Fibroblast of villous mesenchyme (primary cell): ENCODE measurements at places on chromosomes 3 and 15. TPM values are rescaled to one million over a fixed set of nuclear protein-coding genes. Genes with fewer than 3 reads are reported as not detected.

- no peak for DNase-seq
Measured at GRCh38 chr3:101521211-101521701, 8.2 kb upstream of the SENP7 start.

RTP1 gene
- total RNA-seq: not detected in 2 replicates

UTS2B gene
- 0.64 and 0.86 TPM in 2 replicates for total RNA-seq

DNA sequence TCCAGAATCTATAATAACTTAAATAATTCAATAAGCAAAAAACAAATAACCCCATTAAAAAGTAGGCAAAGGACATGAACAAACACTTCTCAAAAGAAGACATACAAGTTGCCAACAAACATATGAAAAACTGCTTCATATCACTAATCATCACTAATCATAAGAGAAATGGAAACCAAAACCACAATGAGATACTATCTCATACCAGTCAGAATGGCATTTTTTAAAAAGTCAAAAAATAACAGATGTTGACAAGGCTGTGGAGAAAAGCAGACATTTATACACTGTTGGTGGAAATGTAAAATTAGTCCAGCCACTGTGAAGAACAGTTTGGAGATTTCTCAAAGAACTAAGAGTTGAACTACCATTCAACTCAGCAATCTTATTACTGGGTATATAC is 19.5 kb upstream of the ZMAT3 start:
- DNase-seq: no peak

DNA sequence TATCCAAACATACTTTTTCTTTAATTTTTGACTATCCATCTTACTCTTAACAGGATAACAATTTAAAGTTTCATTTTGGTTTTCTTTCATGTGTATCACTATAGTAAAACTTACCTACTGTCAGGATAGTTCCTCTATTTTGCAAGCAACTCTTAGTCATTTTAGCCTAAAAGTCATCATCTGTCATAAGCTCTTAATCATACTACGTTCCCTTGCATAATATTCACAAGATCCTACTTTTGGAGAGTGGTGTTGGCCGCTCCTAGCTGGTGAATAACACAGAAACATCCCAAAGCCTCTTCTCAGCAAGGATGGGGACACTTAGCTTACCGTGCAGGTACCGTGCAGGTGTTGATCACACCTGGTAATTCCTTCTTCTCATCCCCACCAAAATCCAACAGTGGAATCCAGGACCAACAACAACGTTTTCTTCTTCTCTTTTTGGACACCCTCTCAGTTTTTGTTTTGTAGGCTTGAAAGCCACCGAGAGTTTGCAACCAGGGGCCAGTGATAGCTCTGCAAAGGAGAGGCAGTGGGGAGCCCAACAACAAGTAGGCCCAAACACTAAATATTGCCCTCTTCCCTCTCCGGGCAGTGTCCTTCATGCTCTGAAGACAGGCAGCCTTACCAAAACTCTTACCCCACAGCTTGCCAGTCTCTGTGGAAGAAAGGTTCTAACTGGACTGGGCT is 433 bp downstream of the FILIP1L start:
- no peak for DNase-seq

- no peak for DNase-seq
Measured at GRCh38 chr15:68560501-68561113, 18.2 kb upstream of the CORO2B start.

- DNase-seq: no peak
Measured at GRCh38 chr3:104584682-104585081, 782.0 kb upstream of the ALCAM start.

DNA sequence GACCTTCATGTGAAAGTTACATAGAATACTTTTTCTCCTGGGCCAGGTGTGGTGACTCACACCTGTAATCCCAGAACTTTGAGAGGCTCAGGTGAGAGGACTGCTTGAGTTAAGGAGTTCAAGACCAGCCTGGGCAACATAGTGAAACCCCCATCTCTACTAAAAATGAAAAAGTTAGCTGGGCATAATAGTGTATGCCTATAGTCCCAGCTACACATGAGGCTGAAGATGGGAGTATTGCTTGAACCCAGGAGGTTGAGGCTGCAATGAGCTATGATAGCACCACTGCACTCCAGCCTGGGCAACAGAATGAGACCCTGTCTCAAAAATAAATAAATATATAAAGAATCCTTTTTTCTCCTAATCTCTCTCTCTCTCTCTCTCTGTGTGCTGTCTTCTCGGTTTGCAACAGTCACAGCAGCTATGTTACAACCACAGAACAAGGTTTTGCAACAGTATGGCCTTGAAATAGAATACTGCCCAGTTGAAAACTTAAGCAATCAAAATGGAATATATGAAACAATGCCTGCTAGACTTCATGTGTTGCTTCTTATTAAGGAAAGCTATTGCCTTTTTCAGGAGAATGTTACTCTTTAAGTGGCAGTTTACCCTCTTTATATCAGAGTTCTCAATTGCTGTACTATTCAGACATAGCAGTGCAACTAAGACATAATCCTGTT is 12.3 kb upstream of the DENND4A start:
- DNase-seq: peak; percentile 79

ATP13A5 gene
- not detected in 2 replicates for total RNA-seq

GRCh38 chr15:41437448-41437847 is 20.6 kb downstream of the RTF1 start:
- DNase-seq: no peak

DNA sequence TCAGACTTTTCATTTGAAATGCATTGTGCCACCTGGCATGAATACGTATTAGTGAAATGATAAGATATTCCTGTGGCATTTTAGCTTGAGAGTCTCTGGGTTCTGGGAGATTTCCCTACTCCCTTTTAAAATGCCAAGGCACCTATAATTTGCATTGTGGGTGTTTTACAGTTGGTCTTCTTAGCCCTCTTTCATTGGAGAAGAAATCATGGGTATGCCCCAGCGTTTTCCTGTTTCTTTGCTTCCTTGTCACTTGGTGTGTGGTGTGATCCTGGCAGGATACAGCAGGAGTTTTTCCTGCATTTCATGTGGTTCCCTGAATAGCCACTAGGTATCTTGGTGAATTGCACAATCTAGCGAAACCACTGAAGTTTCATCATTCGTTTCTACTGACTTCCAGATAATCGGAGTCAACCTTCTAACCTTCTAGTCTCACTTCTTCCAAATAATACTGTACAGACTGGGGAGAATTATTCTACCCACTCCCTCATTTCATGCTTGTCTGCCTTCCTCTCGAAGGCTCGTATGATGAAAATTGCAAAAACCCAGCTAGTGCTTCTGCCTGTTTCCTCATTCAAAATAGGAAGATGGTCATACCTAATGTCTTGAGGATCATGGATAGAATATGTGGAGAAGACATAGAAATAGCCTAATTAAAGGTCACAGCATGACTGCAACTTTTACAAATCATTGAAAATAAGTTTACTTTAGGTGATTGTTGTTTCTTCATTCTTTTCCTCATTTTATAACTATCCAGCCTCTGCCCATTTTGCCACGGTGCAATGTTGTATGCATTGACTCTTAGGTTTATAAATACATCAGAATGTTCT is 2.6 kb downstream of the BHLHE40 start:
- DNase-seq: peak; percentile 93

GRCh38 chr3:197546307-197547085 is 9.3 kb downstream of the BDH1 start:
- DNase-seq: no peak

- DNase-seq: no peak
Measured at GRCh38 chr3:71956716-71957115, 171.8 kb upstream of the PROK2 start.

PATL2 gene
- total RNA-seq: 0.86 and 0.97 TPM in 2 replicates

DNA sequence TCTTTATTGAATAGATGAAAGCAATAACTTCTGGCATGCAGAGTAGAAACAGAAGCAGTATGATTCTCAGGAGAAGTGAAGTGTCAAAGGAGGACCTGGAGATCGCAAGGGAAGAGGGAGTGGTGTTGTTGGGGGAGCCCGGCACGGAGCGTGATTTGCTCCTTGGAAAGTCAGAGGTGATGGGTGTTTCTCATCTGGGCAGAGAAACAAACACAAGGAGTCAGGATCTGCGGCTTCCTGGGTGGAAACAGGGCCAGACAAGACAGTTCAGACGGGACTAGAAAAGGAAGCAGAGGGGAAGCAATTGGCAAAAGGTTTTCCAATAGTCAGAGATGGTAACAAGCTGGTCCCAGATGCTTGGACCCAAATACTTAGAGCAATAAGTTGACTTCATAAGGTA is 34.4 kb upstream of the CCDC80 start:
- DNase-seq: no peak

DNA sequence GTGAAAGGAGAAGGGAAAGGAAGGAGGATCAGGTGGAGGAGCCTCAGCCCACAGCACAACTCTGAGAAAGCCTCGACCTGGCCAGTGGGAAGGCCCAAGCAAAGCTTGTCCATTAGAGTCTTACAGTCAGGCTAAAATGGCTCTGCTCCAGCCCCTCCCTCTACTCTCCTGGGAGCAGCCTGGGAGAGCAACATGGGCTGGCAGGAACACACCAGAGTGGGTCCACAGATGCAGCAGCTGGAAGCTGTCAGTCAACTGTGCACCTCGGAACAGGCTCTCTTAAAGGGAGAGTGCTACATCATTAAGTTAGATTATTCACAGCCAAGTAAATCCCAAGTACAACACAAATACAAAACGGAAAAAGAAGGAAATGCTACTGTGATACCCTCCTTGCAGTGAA is 98.0 kb upstream of the LIMD1 start:
- DNase-seq: no peak

FETUB gene
- not detected in 2 replicates for total RNA-seq

ROBO2 gene
- 3.0 and 6.1 TPM in 2 replicates for total RNA-seq

GRCh38 chr15:92908713-92909057 is 8.6 kb downstream of the CHD2 start:
- no peak for DNase-seq

STAB1 gene
- total RNA-seq: under 0.01 and 0.43 TPM in 2 replicates

DNA sequence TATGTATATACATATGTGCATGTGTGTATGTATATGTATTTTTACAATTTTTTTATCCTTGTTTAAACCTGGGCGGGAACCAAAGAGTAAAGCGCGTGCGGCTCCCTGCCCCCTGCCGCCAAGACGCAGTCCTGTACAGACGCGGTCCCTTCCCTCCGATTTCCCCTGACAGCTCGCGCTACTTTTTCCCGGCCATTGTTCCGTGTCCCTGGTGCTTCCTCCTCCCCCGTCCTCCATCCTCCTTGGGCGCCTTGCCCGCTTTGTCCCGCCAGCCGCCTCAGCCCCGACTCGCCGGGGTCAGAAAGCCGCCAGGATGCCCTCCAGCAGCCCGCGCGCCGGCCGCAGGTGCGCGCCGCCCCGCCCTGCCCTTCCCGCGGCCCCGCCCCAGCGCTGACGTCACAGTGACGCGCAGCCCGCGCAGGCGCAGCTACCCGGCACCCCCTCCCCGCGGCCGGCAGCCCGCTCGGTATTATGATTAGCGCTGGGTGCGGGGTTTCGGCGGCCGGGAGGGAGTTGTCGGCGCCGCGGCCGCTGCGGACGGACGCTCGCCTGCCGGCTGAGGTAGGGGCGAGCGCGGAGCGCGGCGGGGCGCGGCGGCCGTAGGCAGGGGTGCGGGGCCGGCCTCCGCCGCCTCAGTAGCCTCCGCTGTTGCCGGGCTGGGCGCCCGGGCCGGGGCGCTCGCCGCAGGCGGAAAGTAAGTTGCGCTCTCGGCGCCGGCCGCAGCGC is at the start of gene SNRK:
TSS of gene SNRK (plus strand) at position 426 of the 726 bp plus-strand sequence. CDS start 16,664 bp downstream, outside the sequence.
- peak; percentile 82 for DNase-seq

GRCh38 chr3:144270100-144270499 is 298.5 kb downstream of the DIPK2A start:
- no peak for DNase-seq

DNA sequence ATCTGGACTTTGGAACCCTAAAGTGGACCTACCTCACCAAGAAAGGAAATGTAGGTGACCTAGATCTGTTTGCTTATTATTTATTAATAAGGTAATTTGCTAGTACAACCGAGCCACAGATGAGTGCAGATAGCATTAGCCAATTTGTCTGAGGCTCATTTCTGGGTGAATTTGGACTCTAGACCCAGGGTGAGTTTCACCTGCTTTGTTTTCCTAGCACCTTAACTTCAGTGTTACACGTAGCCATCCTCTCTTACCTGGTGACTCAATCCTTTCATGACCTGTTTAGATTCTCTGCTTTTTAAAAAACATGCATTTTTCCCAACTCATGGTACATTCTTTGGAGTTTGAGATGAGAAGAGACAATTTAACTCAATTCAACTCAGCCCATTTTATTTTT is 33.5 kb upstream of the KPNA4 start:
- DNase-seq: no peak

SNX22 gene
- under 0.01 and 0.32 TPM in 2 replicates for total RNA-seq

GRCh38 chr3:115657168-115657567 is 33.9 kb downstream of the GAP43 start:
- DNase-seq: no peak

- no peak for DNase-seq
Measured at GRCh38 chr15:100844778-100845177, 34.9 kb upstream of the ALDH1A3 start.

DNA sequence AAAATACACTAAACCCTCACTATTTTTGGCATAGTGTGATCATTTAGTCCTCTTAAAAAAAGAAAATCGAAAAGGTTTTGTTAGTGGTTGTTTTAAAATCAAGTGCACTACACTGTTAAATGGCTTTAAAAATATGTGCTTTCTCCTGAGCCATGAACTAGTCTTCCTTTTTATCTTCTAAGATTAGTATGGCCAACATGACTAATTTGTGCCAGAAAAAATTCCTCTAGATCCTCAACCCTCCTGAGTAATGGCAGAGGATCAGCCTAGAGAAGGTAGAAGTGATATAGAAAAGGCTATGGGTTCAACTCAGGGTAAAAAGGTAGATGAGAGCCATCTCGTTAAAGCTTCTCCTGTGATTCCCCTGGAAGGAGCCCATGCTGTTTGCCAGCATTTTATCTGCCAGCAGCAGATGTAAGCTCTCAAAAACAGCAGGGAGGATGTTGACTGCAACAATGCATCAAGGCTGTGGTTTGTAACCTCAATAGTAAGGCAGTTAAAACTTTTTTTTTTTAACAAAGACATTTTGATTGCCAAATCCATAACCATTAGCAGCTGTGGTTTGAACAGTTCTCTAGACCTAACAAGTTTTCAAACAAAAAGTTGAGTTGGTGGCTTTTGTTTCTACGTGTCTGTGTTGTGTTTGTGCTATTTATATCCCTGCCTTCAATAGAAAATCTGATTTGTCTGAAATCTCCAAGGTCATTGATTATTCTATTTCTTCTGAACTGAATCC is 30.2 kb upstream of the ZNF609 start:
- peak; percentile 93 for DNase-seq

GRCh38 chr3:4741404-4742307 is 237.6 kb upstream of the BHLHE40 start:
- peak; percentile 99 for DNase-seq
